Smooth muscle cell of the brain vasculature (primary cell): ENCODE measurements at places on chromosomes 7 and 10.

GRCh38 chr7:112084520-112084971 is 121.7 kb downstream of the DOCK4 start:
- DNase-seq, result peak; percentile 32

DNA sequence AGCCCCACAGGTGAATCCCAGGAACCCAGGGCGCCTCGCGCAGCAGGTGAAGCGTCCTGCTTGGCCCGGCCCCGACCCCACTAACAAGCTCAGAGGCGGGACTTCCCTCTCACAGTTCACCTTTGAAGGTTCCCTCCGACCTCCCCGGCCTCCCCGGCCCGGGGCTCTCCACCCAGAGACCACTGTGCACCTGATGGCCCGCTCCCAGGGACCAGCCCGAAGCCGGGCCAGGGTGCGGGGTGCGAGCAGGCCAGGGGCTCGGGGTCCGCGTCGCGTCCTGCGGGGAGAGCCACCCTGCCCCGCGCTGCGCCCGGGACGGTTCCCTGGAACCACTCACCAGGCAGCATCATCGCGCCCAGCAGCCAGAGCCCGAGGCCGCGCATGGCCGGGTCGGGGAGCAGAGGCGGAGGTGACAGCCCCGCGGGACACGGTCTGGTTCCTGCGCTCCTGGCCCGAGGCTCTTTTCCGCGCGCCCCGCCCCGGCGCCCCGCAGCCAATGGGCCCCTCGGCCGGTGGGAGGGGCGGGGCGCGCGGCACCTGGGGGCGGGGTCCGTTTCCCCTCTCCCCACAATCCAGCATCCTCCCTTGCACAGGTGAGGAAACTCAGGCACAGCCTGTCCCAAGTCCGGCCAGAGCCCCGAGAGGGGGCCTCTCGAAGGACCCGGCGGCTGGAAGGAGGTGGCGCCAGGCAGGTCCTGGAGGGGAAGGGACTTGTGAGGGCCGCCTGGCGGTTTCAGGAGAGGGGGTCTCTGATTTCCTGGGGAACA is at the start of gene ADAM8:
Gene ADAM8 (minus strand): TSS at position 434 of the 767 bp plus-strand sequence. CDS start 51 bp downstream, at position 383.
- no peak for DNase-seq

DNA sequence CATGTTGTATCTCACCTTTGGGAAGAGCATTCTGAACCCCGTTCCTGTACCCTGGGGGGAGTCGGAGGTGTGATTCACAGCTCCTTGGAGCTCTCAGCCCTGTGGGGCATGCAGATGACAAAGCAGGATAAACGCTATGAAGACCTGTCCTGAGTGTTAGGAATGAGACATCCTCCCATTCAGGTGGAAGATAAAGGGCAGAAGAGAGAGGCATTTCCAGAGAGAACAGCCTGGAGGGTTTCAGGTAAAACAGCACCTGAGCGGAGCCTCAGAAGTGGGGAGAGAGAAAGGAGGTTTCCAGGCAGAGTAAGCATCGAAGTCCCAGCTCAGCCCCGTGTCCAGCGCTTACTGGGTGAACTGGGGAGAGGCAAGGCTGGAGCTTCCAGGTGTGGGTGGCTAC is 288.9 kb downstream of the KLF6 start:
- DNase-seq, result no peak

- DNase-seq, result no peak
These were observed 98.7 kb downstream of the TCERG1L start for GRCh38 chr10:131212763-131213325.

GRCh38 chr7:111256391-111256790 is 165.5 kb downstream of the LRRN3 start:
- DNase-seq, result no peak

GRCh38 chr10:73979809-73980433 is 18.0 kb upstream of the VCL start:
- no peak for DNase-seq

DNA sequence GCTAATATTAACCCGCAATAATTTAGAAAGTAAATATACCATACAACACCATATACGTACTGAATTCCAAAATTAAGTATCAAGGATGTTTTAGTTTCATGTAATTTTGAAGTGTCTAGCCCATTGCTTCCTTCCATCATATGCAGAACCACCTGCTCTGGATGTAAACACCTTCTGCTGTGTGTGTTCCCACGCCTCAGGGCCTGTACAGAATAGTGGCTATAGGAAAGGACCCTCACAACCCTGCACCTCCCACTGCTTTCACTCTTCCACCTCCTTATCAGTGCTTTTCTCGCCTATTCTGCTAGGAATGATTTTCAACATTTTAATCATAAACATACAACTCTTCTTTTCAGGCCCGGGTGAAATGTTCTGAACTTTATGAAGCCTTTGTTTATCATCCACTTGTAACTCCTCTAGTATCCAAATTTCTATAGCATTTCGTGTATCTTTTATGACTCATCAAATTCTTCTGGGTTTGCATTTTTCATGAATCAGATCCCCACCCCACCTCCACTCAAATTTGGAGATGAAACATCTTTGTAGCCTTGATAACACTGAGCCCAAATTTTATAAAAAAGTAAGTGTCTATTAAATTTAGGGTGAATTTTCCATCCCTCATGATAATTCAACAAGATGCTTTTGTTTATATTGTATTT is 1106.8 kb upstream of the C7orf33 start:
- DNase-seq, result no peak

- DNase-seq, result no peak
These were observed 197.4 kb downstream of the RNLS start for GRCh38 chr10:88385601-88386203.

- DNase-seq, result no peak
These were observed 16.0 kb downstream of the MNX1 start for GRCh38 chr7:156994417-156994816.

DNA sequence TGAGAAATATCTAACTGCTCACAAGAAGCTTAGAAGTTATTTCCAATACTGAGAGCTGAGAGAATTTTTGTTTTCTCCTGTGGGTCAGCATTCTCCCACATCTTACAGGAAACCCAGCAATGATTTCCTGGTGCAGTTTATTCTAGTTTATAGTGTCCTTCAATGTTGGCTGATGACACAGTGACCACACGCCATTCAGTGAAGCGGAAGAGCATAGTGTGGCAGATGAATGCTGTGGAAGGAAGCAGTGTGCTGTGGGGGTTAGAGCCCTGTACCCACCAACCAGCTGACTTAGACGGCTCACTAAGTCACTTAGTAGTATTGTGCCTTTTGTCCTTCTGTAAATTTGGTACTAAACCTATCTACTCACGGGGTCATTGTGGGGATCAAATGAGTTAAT is 1.4 kb upstream of the TMEM26 start:
- DNase-seq, result no peak

- no peak for DNase-seq
These were observed 18.8 kb downstream of the IFIT3 start for GRCh38 chr10:89346405-89347254.

DNA sequence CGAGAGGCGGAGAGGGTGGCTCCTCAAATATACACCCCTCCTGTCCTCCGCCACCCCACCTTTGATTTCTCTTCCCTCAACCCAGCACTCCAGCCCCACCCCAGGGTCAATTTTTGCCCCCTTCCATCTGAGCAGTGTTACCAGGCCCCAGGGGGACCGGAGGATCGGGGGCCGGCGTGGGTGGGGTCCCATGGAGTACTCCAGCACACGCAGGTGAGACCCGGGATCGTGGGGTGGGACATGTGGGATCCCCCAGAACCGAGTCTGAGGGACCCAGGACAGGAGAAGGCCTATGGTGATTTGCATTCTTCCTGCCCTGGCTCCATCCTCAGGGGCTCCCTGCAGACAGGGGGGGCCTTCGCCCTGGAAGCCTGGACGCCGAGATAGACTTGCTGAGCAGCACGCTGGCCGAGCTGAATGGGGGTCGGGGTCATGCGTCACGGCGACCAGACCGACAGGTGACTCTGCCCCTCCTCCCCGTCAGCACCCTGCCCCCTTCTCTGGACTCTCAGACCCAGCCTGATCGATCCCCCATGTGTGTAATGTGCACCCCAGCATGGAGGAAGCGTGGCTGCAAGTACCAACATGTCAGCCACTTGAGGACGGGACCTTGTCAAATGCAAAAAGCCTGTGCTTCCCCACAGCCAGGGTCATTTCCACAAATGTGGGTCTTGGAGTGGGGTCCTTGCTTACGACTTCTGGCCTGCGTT is 744 bp downstream of the TRIP6 start:
- DNase-seq, result no peak

DNA sequence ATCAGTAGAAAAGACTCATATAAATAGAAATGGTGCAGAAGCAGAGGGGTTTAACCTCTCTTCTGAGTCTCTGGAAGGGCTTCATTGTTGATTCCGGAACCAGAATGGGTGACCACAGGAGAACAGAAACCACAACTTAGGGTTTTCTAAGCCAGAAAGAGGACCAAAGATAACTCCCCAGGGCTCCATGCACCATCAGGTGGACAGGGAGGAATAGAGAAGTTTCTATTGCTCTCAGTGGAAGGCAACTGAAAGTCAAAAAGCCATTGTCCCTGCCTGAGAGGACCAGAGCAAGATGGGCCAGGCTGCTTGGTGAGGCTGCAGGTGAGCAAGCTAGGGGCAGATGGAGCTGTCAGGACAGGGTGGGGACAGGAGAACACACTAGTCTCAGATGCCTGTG is 14.6 kb upstream of the NPS start:
- no peak for DNase-seq

DNA sequence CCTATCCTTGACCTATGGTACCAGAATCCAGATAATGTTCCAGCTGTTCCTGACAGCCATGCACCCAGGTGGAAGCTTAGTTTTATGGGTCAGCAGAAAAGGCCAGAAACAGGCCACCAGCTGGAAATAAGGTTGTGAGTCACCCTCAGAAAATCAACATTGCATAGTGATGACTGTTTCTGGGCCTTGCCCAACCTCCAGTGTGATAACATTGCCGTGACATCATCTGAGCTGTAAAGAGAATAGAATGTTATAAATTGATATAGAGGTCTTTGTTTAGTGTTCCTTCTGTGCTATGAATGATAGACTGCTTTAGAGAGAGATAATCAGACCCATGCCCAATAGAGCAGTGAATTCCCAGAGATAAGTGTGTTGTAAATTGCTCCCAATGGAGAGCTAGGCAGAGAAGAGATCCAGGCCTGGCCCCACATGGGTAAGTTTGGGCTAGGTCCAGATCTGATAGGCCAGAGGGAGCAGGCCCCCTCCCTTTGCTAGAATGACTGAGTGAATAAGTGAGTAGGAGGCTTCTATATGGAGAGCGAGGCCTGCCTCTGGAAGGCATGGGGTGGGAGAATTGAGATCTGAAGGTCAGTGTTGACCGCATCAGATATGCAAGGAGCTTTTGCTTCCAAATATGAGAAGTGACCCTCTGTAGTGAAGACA is 14.2 kb upstream of the HPS1 start:
- peak; percentile 43 for DNase-seq

DNA sequence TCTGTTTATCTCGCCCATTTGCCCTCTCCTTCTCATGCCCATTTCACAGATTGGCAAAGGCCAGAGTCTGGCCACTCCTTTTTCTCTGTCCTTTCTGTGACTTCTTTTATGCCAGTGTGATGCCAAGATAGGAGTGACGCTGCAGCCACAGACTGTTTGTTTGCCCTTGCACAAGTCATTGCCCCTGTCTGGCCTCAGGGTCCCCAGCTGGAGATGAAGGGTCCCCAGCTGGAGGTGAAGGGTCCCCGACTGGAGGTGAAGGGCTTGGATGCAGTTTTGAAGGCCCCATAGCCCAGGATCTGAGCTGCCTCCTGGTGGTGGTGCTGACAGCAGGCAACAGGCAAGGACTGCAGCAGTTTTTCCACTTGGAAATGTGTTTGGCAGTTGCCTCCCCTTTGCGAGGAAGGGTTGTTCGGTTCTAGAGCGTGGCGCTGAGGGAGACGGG is 50.8 kb upstream of the SLC29A3 start:
- DNase-seq, result no peak

- no peak for DNase-seq
These were observed 11.8 kb downstream of the CALML3 start for GRCh38 chr10:5536486-5537081.

DNA sequence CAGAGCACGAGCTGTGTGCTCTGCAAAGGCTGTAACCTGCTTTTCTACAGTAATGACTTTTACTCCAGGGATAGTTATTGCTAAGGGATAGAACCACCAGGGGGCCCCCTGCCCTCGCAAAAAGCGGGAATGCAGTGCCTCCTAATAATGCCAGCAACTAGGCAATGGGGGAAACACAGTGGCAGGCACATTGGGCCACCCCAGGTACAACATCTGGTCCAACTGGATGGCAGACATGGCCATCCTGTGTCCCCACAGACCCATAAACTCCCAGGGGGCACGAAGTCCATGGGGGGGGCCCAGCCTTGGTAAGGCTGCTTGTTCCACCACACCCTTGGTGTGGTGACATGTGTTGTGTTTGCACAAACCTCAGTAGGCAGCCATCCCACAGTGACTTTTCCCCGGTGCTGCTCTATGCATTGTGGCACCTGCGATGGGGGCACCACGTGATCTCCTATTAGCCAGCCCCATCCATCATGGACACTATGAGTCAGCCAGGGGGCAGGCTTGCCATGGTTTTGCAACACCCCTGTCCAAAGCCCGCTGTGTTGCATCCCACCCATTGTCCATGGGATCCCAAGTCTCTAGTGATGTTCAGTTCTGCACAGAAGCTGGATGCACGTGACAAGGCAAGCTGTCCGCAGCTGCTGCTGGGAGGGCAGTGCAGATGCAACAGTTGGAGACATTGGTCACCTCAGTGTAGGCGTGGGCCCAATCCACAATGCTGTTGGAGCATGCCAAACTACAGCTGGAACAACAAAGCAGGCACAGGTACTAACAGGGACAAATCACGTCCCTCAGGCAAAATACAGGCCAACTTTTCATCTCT is 84.0 kb downstream of the ANLN start:
- no peak for DNase-seq

DNA sequence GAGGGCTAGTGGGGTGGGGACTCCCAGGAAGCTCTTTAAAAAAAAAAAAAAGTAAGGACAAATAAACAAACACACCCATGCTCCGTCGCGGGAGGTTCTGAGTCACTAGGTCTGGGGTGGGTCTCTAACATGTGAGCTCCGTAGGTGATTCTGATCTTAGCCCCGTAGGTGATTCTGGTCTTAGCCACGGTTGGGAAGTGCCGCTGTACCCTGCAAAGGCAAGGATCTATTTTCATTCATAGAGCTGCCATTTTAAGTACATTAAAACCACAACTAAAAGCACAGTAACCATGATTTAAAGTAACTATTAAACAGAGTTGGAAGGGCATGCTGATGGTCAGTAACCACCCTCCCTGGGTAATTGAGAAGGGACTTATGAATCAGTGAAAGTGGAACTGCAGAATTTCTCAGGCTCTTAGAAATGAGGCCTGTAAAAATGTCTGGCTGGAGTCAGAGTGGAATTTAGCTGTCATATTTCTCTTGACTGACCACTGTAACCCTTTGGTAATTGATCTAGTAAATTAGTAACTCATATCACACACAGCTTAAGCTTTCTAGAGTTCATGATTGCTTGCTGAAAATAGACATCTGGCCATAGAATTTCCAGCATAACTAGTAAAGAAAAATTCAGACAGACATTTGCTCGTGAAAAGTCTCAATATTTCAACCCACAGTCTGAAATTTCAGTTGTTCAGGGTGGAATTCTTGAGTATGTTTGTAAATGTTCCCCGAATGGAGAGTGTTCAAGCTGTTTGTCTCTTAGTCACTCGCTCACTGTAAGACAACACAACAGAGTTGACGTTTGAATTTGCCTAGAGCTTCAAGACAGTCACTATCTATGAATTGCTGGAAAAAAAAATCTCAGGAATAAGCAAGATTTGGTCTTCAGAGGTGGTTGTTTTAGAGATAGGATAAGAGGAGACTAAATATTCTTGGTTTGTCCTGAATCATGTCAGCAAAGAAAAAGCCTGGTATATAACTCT is 34.2 kb upstream of the TCF7L2 start:
- DNase-seq, result peak; percentile 12

GRCh38 chr10:86715156-86715795 is 41.1 kb upstream of the BMPR1A start:
- DNase-seq, result no peak

GRCh38 chr10:3806603-3807002 is 21.6 kb upstream of the KLF6 start:
- DNase-seq, result no peak
